ENCODE measurements at places on chromosomes 12 and 14.

- DNase-seq: no peak
Measured at GRCh38 chr12:80766210-80766609, 49.5 kb downstream of the MYF5 start.

- DNase-seq: no peak
Measured at GRCh38 chr12:75820071-75820470, 211.5 kb downstream of the PHLDA1 start.

GRCh38 chr12:127270193-127270592 lies 996.8 kb upstream of the TMEM132C start:
- DNase-seq: peak; percentile 89

DNA sequence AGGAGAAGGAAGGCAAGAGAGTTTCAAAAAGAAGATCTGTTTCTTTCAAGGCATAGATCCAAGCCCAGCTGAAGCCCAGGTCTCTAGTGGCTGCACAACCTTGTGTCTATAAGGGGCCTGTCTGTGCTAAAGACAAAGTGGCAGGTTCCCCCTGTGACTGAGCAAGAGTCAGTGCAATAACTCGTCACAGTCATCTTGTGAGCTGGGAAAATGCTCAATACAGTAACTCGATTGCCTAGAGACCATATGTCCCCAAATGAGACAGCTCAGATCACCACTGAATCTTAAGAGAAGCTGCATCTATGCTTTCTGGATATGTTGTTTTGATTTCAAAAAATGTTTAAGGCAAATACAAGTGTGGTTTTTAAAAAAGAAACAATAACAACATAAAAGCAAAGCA lies 24.2 kb downstream of the ST8SIA1 start:
- DNase-seq: no peak

- peak; percentile 94 for DNase-seq
Measured at GRCh38 chr12:109581856-109582255, 8.3 kb downstream of the MVK start.

- DNase-seq: no peak
Measured at GRCh38 chr12:6635375-6635855, 344 bp downstream of the LPAR5 start.

GRCh38 chr14:54901380-54902142 lies 1.1 kb downstream of the GCH1 start:
- no peak for DNase-seq

DNA sequence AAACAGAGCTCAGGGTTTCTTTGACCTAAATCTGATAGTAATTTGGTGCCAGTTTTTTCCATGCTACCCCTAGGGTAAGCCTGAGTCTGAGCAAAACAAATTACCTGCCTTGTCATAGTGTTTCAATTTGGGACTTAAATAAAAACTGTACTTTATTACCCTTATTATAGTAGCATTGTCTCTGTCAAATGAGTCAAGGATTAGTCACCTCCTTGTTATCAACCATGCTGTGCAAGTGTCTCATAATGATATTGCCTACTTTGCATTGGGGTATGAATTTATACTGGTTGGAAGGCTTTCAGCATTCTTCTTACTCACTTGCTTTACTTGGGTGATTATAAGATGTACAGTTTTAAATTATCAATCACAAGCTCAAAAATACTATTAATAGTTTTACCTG lies 380.0 kb downstream of the LRFN5 start:
- DNase-seq: peak; percentile 58

- DNase-seq: no peak
Measured at GRCh38 chr14:29749327-29749726, 178.3 kb downstream of the PRKD1 start.

- DNase-seq: peak; percentile 71
Measured at GRCh38 chr14:75025082-75025481, 22.4 kb downstream of the EIF2B2 start.

- no peak for DNase-seq
Measured at GRCh38 chr14:85482552-85482951, 47.4 kb upstream of the FLRT2 start.

DNA sequence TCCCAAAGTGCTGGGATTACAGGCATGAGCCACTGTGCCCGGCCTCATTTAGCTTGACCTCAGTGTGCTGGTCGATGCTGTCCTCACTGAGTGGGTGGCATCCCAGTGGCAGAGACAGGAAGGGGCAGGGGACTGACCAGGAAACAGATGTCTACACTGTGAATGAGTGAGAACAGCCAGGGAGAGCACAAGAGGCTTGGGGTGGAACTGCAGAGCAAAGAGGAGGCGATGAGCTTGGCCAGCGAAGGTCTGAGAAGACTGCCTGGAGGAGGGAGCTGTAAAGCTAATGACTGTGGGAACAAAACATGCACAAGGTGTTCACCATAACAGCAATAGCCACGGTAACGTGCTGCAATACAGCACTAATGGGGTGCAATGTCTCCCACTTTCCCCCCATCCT lies 57.2 kb upstream of the BEGAIN start:
- no peak for DNase-seq

DNA sequence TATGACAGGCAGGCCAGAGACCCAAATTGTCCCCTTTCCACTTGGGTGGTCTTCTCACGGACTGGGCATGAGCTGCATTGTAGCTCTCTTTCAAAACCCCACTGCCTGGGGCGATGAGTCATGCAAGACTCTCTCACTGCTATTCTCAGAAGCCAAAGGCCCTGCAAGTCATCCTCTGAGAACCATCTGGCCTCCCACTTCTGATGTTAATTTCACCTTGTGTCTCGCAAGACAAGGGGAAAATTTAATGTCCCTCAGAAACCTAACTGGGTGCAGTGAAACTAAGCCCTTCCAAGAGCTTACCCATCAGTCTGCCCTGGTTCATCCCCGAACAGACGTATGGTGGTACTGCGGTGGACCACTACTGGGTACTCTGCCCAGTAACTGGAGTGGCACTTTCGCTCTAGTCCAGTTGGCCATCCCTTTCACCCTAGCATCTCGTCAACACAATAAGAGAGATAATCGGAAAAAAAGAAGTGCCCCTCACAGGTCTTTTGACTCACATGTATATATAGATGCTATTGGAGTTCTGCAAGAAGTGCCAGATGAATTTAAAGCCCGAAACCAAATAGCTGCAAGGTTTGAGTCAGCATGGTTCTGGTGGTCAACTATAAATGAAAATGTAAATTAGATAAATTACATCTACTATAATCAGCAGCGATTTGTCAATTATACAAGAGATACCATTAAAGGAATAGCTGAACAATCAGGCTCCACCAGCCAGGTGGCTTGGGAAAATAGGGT lies 31.3 kb upstream of the LALBA start:
- peak; percentile 28 for DNase-seq

DNA sequence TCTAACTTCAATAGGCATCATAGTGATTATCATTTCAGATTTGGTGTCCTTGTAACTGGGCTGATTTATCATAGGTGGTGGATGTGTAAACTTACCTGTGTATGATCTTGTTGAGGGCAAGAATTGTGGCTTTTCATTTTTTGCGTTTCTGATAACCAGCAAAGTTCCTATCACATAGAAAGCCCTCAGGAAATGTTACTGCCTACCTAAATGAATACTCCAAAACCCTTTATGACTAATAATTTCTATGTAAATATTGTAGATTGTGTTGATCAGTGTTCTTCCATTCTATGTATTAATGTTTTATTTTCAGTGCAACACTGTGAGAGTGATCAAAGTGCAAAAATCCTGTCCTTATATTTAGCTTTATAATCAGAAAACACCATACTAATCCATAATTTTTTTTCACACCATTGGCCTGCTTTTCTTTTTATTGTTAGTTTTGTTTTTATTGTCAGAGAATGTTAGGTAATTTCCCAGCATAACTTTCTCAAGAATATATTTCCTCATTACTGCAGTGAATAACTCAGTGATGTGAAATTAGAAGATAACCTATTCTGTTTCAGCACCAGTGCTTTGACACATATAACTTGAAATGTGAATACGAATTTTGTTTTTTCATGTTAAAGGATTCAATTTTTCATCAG lies 94.1 kb downstream of the GPHN start:
- peak; percentile 24 for DNase-seq

DNA sequence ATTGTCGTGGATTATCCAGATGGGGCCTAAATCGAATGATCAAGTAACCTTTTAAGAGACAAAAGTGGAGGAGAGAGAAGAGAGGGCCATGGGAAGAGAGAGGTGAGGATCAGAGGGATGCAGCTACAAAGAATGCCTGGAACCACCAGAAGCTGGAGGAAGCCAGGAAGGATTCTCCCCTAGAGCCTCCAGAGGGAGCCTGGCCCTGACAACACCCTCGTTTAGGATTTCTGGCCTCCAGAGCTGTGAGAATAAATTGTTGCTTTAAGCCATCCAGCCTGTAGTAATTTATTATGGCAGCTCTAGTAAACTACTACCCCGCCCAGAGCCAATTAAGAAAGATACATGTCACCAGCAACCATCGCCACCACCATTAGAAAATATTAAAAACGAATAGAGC lies 46.2 kb upstream of the GSC start:
- DNase-seq: no peak

DNA sequence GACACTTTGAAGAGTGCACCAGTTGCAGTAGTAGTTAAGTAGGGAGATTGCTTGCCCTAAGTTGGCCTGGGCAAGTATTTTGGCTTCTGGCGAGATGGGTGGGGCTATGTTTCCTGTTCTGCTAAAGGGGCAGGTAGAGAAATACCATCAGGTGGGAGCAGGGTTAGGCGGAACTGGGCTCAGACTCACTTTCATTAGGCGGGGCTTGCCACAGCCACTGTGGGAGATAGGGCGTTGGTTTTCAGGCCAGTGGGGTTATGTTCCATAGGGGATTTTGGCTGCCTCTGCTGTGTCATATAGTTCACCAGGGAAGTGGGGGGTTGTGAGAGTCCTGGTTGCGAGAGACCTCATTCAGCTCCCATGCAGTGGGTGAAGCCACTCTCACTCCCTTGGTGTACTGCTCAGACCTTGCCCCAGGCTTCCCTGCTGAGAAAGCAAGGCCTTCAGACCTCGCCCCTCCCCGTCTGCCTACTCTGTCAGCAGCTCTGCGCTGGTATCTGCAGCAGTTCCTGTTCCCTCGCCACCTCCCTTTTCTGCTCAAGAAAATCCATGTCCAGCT lies 43.3 kb downstream of the AEBP2 start:
- DNase-seq: peak; percentile 44

DNA sequence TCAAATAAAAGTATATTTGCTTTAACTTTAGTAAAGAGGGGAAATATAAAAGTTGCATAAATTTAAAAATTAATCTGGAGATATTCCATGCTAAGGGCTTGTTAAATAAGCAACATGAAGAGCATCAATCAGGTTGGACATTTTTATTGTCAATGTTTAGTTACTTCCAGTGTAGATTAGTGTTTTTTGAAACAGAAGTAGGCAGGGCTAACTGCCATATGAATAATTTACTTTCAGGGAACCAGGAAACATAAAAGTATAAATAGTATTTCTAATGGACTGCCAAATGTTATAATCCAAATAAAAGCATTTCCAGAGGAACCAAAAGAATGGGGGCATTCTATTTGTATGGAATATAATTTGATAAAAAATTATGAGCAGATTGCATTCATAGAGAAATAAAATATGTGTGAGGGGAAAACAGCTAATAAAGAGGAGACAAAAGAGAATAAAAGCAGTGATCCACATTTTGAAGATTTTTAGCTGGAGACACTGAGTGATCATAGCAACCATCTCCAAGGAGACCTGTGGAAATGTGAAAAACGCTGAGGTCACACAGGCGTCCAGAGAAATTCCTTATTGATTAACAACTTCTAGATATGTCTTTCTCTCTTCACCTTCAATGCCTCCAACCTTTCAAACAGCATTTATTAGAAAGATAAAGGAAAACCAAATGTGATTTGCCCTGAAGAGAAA lies 70.8 kb downstream of the SRGAP1 start:
- peak; percentile 59 for DNase-seq

DNA sequence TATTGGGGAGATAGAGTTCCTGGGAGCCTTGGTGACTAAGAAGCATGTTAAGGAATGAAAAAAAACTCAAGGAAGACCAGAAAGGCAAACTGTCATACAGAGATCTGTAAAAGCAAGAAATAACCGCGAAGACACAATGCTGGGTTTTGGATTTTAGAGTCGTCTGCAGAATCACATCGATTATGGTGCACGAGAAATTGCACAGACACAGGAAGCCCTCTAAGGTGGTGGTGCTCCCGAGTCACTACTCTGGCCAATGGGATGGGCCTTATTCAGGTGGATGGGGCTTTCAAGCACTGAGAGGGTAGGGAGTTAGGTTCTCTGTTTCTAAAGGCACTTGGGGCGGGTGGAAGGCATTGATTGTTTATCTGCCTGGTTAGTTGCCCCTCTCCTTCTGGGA lies 10.3 kb upstream of the FLVCR2 start:
- no peak for DNase-seq

DNA sequence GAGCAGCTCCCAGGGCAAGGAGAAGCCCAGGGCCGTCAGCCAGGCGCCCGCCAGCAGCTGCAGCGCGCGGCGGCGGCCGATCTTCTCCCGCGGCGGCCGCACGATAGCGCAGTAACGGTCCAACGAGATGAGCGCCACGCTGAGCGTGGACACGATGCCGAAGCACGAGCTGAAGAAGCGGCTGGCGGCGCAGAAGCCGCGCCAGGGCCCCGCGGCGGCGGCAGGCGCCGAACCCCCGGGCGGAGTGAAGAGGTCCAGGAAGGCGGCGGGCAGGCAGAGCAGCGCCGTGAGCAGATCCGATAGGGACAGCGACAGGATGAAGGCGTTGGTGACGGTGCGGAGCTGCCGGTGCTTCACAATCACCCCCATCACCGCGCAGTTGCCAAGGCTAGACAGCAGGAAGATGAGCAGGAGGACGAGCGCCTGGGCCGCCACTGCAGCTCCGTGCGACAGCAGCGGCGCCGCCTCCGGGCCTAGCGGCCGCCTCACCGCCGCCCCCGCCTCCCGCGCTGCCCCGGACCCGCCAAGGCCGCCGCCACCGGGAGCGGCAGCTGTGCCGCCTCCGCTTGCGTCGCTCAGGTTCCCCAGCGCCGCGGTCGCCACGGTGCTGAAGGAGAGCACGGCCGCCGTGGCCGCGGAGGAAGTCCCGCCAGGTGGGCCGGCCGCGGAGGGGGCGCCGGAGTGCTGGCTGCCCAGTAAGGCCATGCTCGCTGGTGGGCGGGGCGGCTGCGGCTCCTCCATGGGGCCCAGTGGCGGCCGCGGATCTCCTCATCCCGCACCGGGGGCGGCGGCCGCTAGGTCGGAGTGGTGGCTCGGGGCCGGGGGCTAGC lies 479 bp downstream of the GPR135 start:
- DNase-seq: no peak

DNA sequence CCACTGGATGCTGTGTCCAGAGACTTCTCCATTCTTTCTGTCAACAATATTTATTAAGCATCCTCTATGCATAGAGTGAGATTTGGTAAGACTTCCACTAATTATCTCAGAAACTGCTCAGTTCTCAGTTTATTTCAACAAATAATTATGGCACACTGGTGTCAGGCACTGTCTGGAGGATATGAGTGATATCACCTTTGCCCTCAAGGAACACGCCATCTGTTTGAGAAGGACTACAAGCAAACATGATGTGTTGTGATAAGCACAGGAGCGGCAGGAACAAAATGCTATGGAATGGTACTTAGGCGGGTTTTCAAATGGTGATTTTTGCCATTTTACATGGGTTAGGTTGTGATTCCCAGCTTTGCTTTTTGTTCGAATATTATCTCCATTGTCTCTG lies 229.2 kb downstream of the DPF3 start:
- DNase-seq: no peak

- DNase-seq: no peak
Measured at GRCh38 chr14:55927028-55927427, 191.2 kb upstream of the PELI2 start.
